ENCODE measurements at places on chromosomes 12 and 14. TPM values are rescaled to one million over a fixed set of nuclear protein-coding genes. Genes with fewer than 3 reads are reported as not detected.

C12orf54 gene
- not detected for total RNA-seq

JPH4 gene
- not detected for total RNA-seq

AKAP3 gene
- 0.72 TPM for total RNA-seq

RAP1B gene
- total RNA-seq, result 146 TPM

KRT74 gene
- not detected for total RNA-seq

ALG10B gene
- total RNA-seq, result 11.3 TPM

ABCC9 gene
- 42.3 TPM for total RNA-seq

PDZRN4 gene
- not detected for total RNA-seq

NFE2 gene
- total RNA-seq, result 0.72 TPM

VIPAS39 gene
- total RNA-seq, result 21.1 TPM

PLEKHG3 gene
- 20.6 TPM for total RNA-seq

OR4E2 gene
- not detected for total RNA-seq

HRK gene
- 0.25 TPM for total RNA-seq

KRT8 gene
- total RNA-seq, result 441 TPM

SERPINA4 gene
- total RNA-seq, result not detected

TEDC1 gene
- 23.1 TPM for total RNA-seq

NINJ2 gene
- not detected for total RNA-seq
